ENCODE measurements at places on chromosomes 7 and 10.

- no peak for DNase-seq
These were observed 53.9 kb upstream of the ARL4A start for GRCh38 chr7:12633582-12633981.

- no peak for DNase-seq
These were observed 16.4 kb downstream of the LRRC4 start for GRCh38 chr7:128014811-128015210.

DNA sequence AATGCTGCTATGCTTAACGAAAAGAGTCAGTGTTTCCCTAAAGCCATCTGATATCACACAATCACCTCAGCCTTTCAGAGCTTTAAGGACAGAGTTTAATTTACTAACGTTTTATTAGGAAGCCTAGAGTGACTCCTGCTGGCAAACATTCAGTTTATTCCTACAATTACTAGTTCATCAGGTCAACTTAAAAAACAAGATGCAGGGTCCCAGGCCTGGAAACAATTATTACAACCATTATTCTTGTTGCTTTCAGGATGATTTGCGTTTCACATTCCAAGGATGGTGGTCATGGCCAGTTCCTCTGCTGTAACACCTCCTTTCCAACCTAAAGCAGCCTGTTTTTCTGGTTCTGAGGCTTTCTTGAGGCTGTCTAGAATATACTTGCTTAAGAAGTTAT, 1.5 kb upstream of the FAM53B start:
- peak; percentile 59 for DNase-seq

DNA sequence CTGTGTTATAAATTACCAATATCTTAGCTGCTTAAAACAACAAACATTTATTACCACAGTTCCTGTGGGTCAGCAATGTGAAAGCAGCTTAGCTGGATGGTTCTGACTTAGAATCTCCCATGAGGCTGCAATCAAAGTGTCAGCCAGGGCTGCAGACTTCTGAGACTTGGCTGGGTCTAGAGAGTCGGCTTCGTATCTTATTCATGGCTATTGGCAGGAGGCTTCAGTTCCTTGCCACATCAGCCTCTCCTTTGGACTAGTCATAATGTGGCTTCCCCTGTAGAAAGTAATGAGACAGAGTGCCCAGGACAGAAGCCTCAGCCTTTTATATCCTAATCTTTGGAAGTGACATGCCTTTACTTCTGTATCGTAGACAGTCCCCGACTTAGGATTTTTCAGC, 27.3 kb downstream of the RALA start:
- no peak for DNase-seq

DNA sequence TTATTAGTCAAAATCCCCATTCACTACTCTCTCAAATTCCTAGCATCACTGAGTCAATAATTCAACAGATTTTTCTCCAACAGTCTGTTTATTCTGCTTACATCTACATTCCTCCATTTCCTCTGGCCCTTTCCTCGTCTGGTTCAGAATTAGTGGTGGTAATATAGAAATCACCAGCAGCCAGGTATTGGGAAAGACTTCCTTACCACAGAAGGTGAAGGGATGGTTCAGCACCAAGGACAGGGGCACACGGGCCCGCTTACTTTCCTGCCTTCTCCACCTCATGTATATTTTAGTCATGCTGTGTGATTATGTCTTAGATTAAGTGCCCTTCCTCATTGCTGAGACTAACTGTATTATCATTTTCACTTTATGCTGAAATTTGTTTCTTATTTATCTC, 70.4 kb upstream of the APBB1IP start:
- DNase-seq = peak; percentile 31

DNA sequence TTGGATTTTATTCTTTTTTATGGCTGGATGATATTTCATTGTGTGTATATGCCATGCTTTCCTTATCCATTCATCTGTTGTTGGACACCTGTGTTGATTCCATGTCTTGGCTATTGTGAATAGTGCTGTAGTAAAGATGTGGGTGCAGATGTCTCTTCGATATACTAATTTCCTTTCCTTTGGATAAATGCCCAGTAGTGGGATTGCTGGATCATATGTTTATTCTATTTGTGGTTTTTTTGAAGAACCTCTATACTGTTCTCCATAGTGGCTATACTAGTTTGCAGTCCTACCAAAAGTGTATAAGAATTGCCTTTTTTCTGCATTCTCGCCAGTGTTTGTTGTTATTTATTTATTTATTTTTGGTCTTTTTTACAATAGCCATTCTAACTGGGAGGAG, 159.8 kb downstream of the WNT2 start:
- no peak for DNase-seq

- no peak for DNase-seq
These were observed 580.5 kb downstream of the NXPH1 start for GRCh38 chr7:9013940-9014339.

- peak; percentile 47 for DNase-seq
These were observed 6.2 kb upstream of the PSTK start for GRCh38 chr10:122974023-122974422.

- peak; percentile 10 for DNase-seq
These were observed 381.1 kb upstream of the SEMA3D start for GRCh38 chr7:85567983-85568382.

DNA sequence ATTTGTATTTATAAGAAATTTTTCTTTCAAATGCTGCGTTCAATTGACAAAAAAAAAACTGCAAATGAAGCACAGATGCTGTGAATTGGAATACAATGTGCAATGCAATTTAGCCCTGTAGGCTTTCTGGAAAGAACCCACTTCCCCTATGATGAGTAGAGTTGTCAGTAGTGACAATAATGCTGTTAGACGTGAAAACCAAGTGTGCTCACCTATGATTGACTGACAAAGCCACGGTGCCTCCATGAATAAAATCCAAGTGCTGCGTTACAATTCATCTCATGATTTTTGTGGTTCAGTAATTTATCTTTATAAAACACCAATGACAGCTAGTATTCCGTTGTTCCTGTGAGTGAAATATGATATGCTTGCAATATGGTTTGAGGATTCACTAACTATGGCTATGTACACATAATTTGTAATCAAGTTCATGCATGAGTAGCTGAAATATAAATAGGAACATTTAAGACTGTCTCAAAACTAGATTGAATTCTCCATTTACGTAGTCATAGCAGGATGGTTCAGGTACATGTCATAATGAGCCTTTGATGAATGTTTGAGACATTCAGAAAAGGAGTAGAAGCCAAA, 1160.3 kb downstream of the CNTNAP2 start:
- no peak for DNase-seq

DNA sequence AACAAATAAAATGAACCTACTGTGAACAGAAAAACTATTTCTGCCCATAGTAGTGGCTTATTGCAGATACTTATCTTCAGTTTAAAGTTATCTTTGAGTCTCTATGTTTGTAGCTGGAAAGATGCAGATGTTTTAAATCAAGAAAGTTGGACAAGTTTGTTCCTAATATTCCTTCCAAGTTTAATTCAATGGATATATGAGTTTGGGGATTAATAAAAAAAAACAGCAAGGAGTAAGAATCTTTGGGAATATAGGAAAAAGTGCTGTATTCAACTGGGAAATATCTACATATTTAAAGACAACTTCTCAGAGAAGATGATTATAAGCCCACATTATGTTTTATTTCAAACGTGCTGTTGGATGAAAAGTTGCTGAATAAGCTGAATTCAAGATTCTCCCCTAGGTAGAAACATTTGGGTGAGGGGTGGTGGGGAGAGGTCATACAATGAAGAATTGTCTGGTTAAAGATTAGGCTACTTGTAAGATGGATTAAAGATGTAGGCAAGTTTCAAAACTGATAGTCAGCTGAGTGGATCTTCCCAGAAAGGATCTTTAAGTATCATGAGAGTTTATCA, 1135.2 kb downstream of the CNTNAP2 start:
- no peak for DNase-seq

DNA sequence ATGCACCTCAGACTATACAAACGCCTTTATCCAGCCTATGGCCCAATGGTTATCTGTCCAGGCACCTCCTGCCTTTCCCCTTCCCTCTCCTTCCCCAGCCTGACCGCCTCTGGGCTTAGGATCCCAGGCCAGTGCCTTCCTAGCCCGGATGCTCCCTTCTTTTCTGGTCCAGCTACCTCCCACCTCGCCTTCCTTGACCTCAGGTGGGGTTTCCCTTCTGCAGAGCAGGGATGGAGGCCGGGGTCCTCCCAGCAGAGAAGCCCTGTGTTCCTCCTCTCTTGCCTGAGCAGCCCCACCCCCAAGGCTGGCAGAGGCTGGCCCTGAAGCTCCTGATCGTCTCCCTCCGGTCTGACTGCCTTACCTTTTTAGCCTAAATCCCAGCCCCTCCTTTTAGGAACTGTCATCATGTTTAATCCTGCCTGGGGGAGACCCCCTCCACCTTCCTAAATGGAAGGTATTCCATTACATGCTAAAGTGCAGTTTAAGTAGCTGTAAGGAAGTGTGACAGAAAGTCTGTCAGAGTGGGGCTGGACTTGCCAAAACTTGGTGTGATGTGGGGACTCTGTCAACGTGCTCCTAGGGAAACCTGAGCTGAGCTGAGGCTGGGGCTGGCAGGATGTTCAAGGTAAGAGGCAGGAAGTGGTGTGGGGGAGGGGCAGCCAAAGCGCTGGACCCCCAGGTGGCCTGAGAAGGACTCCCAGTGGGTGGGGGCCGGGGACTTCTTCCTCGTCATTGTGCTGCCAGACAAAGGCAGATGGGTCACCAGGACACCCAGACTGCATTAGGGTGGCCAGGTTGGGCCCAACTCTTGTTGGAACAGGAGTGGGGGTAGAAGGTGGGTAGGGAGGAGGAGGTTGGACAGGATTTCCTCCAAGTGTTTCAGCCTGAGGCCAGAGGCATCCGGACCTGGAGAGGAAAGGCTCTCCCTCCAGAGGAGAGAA, 39.5 kb downstream of the LBX1 start:
- DNase-seq = no peak

- no peak for DNase-seq
These were observed 187.1 kb downstream of the LRRC4 start for GRCh38 chr7:127844165-127844564.

DNA sequence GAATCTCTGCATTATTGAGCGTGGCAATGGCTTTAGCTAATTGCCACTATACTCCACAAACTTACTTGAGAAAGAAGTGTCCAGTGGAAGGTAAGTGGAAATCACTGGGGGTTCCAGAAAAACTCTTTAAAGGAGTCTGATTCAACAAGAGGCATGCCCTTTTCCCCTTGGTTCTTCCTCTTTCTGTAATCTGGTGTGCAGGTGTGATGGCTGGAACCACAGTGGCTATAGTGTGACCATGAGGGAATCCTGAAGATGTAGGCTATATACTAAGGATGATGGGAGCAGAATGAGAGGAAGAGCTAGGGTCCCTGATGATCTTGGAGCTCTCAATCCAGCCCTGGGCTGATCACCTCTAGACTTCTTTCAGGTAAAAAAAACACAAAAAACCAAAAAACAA, 2.0 kb upstream of the CLEC2L start:
- no peak for DNase-seq

- DNase-seq = no peak
These were observed 96.6 kb downstream of the CCNY start for GRCh38 chr10:35432781-35433338.

DNA sequence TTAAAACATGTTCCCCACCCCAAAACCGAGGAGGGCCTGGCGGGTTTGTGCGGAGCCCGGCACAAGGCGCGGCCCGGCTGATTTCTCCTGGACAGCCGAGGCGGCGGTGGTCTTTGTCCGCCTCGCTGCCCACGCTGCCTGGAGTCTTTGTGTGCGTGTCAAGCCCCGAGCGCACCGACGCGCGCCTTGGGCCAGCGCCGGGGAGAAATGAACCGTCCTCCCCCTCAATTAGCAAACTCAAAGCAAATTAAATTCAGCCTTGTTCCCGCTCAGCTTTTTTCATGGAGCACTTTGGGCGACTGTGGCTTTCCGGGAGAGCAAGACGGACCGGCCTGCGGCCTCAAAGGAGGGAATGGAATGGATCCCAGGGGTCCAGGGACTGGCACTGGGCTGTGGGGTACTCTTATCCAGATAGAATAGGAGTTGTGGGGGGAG, 4.1 kb downstream of the EMX2 start:
- DNase-seq = no peak

DNA sequence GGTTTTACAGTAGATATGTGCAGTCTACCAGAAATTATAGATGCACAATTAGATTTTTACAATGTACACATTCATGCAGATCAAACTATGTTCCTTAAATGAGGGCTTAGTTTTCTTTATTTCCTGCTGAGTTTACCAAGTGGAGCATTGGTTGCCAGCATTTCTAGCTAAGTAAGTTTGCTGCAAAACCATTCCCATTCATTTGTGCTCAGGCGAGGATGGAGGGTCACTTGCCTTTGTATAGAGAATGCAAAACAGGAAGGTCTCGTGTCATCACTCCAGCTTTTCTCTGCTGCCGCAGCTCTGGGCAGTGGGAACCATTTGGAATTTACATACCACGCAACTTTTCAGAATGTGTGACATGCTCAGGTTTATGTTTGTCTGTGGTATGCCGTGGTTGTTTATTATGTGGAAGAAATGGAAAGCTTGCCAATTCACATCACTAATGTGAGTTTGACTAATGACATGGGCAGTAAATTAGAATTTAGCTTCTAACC, 198.6 kb downstream of the TRIL start:
- DNase-seq = no peak

- peak; percentile 49 for DNase-seq
These were observed 197.9 kb downstream of the HDAC9 start for GRCh38 chr7:18693406-18693805.

GRCh38 chr10:74677951-74678350, 148.4 kb upstream of the KAT6B start:
- no peak for DNase-seq

GRCh38 chr7:155368894-155369600, 71.4 kb downstream of the INSIG1 start:
- DNase-seq = peak; percentile 21

GRCh38 chr10:59719374-59719773, 9.7 kb upstream of the SLC16A9 start:
- no peak for DNase-seq

- DNase-seq = no peak
These were observed 7.3 kb downstream of the SRRT start for GRCh38 chr7:100882201-100882600.

All from suppressor macrophage treated with lipopolysaccharide for 4 hours (primary cell).